Right renal cortex interstitium (tissue), 3 donors: ENCODE measurements at places on chromosomes 2 and 18. TPM values are rescaled to one million over a fixed set of nuclear protein-coding genes. Genes with fewer than 3 reads are reported as not detected.

GRCh38 chr2:38262069-38262871, 114.8 kb downstream of the ATL2 start:
- DNase-seq = no peak

DNA sequence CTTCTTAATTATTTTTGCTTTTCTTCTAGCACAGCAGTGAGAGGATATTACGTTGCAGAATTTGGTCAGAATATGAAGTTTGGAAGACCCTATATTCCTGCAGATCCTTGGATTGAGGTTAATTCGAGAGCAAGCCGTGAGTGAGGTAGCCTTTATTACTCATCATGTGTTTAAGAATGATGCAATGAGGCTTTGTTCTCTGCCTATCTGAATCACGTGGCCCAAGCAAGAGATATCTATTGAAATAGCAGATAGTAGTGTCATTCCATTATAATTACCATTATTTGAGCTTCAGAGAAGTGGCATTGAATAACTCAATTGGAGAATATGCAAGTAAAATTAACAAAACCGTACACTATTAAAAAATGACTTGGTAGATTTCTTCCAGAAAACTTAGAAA, 641.1 kb downstream of the TMEM182 start:
- DNase-seq = no peak

- DNase-seq = no peak
Observed at GRCh38 chr18:27685807-27686412, 491.0 kb downstream of the CDH2 start.

- DNase-seq = no peak
Observed at GRCh38 chr2:172050479-172051125, 34.7 kb upstream of the DLX1 start.

DNA sequence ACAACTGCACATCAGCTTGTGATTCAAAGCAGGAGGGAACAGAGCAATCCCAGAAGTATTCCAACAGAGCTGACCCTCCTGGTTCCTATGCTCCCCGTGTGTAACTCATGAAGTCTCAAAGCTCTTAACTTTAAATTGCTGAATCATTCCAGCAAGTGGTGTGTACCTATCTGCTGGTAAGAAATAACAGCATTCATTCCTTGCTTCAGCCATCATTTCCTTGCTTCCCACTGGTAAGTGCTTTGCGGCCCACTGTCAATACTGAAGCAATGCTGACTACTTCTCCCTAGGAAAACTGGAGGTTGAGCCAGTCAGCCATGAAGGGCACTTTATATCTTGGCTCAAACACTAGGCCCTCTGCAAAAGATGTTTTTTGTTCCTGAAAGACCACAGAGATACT, 222.4 kb downstream of the EXOC6B start:
- no peak for DNase-seq

Gene ALPP
- not detected for polyA plus RNA-seq

- no peak for DNase-seq
Observed at GRCh38 chr2:197929886-197930227, 125.5 kb downstream of the PLCL1 start.

Gene RUFY4
- 0.08 TPM for polyA plus RNA-seq

Gene PRKAG3
- polyA plus RNA-seq = 0.07 TPM

DNA sequence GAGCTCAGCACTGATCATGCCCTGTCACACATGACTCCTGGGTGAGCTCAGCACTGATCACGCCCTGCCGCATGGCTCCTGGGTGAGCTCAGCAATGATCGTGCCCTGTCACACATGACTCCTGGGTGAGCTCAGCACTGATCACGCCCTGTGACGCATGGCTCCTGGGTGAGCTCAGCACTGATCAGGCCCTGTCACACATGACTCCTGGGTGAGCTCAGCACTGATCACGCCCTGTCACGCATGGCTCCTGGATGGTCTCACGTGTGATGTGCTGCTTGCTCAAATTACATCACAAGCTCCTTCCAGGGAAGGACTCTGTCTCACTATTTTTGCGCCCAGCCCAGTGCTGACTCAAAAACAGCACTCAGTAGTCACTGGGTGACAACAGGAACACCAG, 258.0 kb downstream of the HDAC4 start:
- DNase-seq = no peak

DNA sequence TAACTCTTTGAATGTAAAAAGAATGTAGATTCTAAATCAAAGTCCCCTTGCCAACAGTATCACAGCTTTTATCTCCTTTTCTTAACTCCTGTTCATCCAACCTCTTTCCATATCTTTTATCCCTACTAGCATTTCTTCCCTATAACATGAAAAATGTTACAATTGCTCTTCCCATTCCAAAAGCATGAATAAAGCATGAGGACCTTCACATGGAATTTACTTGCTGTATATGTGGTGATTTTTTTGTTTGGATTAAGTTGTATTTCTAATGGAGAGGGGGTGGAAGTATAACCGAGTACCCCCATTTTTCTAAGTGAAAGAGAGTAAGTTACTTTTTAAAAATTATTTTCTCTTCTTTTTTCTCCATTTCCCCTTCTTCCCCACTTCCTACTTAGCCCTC, 94.9 kb upstream of the RBBP8 start:
- DNase-seq = no peak

DNA sequence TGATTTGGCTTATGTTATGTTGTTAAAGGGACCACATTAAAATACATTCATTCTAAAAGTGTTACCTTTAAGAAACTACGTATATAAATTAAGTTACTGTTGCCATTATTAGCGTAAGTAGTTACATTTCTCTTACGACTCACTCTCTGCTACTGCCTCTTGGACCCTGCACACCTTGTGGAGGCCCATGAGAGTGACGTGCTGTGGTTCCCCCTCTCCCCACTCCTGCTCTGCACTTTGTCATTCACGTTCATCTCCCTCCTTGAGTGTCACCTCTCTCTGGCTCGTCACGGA, 830 bp upstream of the MERTK start:
- no peak for DNase-seq

- DNase-seq = no peak
Observed at GRCh38 chr18:63259567-63260379, 59.8 kb downstream of the BCL2 start.

- no peak for DNase-seq
Observed at GRCh38 chr2:44362207-44363015, 664 bp downstream of the CAMKMT start.

Gene SIX2
- 25.3 TPM for polyA plus RNA-seq

DNA sequence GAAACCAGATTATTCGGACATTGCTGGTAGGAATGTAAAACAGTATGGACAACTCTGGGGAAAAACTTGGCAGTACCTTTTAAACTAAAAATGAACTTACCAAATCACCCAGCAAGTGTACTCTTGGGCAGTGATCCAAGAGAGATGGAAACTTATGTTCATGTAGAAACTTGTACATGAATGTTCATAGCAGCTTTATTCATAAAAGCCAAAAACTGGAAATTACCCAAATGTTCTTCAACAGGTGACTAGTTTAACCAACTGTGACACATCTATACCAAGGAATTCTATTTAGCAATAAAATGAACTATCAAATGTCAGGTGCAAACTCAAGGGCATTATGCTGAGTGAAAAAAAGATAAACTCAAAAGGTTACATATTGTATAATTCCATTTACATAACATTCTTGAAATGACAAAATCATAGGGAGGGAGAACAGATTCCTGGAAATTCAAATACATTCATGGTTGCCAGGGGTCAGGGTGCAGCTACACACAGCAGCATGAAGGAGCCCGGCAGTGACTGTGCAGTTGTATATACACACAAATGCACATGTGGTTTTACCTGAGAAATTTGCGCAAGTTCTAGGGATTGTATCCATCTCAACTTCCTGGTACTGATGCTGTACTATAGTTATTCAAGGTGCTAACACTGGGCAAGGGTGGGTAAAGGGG, 3.5 kb upstream of the RNU4ATAC start:
- no peak for DNase-seq

Gene XDH
- 0.06 TPM for polyA plus RNA-seq

GRCh38 chr2:209602259-209602658, 169.4 kb upstream of the UNC80 start:
- DNase-seq = no peak

- DNase-seq = no peak
Observed at GRCh38 chr2:43038034-43038695, 188.2 kb downstream of the ZFP36L2 start.

Gene MBOAT2
- polyA plus RNA-seq = 67.4 TPM

Gene REG1B
- not detected for polyA plus RNA-seq

DNA sequence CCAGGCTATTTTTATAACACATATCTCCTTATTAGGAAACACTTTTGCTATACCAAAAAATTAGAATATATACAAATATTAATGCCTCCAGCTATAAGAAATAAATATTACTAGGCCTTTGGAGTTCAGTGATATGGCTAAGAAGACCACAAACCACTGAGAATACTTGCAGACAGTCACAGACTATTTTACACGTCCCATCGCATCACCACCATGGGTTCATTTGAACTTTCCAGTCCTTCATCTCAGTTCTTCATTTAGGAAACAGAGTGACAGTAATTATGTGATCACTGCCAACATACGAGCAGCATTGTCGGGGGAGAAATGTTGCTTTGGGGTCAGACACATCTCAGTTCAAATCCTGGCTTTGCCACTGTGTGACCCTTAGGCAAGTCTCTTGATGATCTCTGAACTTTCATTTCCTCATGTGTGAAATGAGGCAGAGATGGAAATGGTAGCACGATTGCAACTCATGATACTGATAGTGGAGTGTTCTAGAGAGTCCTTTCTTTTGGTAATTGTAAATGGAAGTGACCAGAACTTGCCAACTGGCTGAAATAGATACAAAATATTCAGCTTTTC, 138.9 kb upstream of the NRP2 start:
- no peak for DNase-seq

DNA sequence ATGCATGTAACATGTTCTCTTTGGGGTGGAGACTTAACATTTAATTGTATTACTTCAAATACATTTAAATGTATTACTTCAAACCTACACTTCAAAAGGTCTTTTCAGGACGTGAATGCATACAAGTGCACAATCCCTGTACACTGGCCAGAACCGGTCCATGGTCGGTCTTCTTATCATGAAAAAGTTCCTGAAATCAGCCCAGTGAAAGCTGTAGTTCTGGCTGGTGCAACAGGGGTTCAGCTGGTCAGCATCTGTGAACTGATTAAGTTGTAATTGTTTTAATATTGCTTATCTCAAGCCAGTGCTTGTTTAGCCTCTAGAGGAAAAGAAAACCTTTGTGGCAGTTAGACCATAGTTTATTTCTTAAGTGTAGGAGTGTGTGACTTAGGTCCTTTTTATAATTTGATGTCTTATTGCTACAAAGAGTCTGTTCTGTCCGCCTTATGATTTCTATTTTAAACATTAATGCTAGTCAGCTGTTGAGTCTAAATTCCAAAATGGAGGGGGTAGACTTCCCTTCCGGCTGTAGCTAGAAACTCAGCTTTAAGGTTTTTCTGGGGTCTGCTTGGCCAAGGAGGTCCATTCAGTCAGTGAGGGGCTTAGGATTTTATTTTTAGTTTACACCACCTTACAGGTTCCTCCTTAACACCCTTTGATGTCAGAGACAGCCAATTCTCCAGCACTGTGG, 768 bp upstream of the CYBRD1 start:
- DNase-seq = peak; percentile 31

GRCh38 chr18:9751371-9752031, 43.4 kb downstream of the RAB31 start:
- no peak for DNase-seq

Gene ZBTB7C
- 13.9 TPM for polyA plus RNA-seq

DNA sequence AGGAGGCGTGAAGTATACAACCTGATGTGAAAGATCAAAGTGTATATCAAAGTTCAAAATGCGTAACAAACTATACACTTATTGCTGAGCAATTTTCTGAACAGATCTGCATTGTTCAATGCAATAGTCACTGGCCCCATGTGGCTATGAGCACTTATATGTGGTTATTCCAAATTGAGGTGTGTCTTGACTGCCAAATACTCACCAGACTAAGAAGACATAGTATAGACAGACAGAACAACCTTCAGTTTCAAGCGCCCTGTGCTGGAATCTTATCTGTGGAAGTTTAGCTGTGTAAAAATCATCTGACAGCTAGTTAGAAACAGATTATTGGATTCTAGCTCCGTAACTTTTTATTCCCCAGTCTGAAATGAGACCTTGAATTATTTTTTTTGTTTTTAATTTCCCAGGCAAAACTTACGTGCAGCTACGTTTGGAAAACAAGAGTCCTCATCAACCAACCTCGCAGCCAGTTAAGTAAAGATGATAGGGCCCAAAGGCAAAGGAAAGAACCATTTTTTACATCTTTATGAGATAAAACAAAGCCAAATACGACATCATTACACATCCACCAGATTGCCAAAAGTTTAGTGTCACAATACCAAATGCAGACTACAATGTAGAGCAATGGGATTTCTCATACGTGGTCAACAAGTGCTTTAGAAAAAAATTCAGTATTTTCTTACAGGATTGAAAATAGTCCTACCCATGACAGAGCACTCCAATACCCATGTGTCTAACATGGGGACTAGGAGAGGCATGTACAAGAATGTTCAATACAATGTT, 37.2 kb downstream of the MBOAT2 start:
- no peak for DNase-seq

Gene UGT1A5
- not detected for polyA plus RNA-seq

Gene FBXO48
- polyA plus RNA-seq = 2.0 TPM

GRCh38 chr2:65020943-65021528, 31.8 kb downstream of the SLC1A4 start:
- DNase-seq = no peak

GRCh38 chr2:74021407-74021755, 36.7 kb downstream of the TET3 start:
- no peak for DNase-seq

DNA sequence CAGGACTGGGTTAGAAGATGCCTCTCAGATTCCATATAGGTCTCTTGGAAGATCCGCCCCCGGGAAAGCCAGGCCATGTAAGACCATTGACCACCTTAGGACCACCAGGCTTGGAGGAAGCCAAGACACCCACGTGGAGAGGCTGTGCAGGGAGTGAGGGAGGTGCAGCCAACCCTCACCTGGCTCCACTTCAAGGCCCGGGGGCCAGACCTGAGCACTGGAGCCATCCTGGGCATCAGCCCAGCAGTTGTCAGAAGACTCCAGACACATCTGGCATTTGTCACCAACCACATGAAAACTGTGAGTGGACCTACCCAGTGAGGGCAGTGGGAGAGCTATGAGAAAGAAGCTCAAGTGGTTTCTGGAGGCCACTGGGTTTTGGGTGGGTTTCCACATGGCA, 214.4 kb downstream of the MYT1L start:
- DNase-seq = no peak

Gene DYNAP
- polyA plus RNA-seq = not detected
